ENCODE measurements at places on chromosomes 1 and 21.

DNA sequence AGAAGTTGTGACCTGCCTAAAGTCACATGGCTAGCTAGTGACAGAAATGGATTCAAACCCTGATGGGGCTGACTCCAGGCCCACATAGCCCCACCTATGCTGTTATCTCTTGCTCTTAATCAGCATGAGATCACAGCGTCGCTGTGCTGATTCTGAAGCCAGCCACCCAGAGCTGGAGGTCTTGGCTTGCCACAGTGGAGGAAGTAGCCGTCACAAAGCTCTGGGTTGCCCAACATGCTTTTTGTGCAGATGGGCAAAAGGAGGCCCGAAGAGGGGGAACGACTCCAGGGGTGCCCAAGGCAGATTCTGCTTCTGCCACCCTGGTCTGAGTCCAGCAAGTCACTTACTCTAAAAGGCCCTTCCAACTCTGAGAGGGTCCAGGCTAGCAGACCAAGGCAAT lies 14.7 kb upstream of the MFSD2A start:
- no peak for DNase-seq

DNA sequence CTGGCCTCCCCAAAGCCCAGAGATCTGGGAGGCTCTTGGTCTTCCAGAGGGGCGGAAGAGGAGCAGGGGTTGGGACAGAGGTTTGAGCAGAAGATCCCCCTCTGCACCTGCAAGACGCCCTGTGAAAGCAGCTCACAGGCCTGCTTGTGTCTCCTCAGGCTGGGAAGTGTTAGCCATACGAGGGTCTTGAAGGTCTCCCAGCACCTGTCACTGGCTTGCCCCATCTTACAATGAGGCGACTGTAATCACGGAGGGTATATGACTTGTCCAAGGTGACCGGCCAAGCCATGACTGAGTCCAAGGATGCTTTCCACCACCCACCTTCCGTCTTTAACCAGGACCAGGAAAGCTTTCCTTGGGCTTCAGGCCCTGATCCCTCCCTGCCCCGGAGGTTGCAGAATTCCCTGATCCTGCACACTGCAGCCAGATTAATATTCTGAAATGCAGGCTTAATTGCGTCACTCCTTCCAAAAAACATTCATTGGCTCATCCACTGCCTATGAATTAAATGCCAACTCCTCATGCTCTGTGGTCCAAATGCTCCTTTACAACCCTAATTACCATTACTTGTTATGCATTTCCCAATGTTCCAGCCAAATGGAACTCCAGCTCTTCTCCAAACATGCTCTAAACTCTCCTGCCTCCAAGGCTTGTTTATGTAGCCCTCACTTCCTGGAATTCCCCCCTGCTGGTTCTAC lies 64.0 kb downstream of the DDX20 start:
- no peak for DNase-seq

GRCh38 chr1:234244482-234244881 lies 128.8 kb upstream of the COA6 start:
- DNase-seq: no peak

DNA sequence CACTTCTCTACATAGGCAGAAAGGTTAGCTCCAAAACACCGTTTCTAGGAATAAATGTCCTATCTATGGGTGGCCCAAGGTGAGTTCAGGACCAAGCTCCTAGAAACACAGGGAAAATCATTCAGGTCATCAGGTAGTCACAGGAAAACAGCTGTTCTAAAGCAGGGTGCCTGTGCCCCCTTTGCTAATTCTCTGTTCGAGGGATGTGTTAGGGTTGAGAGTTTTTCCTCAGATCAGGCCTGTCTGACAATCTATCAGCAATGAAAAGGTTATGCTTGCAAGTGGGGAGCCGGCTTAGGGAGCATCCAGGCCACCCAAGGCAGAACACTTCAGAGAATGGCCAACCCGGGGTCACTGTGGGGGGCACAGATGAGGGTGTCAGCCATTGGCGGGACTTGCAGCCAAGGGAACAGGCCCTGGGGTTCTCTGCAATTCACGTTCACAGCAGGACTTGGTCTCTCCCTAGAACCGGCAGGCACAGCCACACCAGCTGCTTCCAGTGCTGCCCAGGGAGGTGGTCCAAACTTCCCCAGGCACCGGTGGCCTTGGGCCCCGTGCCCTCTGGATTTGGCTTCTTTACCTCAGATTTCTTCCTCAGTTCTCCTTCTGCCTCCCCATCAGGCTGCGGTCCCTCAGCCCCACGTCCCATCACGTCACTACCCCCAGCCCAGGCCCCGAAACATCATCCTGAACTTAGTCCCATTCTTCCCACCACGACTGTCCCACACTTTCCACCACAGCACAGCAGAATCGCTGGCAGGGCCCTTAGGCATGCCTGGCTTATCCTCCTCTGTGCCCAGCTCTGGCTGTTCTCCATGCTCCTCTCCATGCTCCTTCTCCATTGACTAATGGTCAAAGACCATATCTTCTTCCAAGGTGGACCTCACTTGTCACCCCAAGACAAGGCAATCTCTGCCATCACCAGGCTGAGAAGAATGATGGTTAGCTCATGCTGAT lies 11.0 kb downstream of the CD2 start:
- DNase-seq: no peak

GRCh38 chr1:210681158-210681557 lies 352.5 kb downstream of the HHAT start:
- no peak for DNase-seq

GRCh38 chr1:173383351-173383750 lies 93.8 kb upstream of the PRDX6 start:
- DNase-seq: no peak

GRCh38 chr1:32438136-32438535 lies 26.7 kb upstream of the ZBTB8B start:
- DNase-seq: no peak

DNA sequence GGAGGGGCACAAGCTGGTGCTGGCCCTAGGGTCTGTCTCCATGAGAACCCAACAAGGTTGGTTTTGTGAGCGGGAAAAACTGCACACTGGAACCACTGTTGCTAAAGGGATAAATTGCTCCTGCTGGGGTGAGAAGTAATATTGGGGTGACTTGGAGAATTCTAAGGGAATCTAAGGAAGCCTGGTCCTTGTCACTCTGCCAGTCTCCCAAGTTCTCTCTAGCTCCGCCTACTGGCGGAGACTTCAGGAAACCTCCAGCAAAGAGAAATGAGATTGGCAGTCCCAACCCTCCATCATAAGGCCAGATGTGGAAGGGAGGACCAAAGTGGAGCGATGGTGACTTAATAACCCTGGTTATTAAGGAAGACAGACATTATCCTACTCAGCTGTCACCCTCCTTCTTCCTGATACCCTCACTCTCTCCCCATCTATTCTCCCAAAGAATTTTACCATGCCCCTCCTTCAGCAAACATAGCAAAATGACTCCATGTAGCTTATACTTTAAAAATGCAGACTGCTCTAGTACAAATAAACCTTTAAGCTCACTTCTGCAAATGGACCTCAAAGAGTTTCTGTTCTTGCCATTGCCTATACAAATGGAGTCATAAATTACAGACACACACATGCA lies 2.7 kb downstream of the LCE1F start:
- no peak for DNase-seq

DNA sequence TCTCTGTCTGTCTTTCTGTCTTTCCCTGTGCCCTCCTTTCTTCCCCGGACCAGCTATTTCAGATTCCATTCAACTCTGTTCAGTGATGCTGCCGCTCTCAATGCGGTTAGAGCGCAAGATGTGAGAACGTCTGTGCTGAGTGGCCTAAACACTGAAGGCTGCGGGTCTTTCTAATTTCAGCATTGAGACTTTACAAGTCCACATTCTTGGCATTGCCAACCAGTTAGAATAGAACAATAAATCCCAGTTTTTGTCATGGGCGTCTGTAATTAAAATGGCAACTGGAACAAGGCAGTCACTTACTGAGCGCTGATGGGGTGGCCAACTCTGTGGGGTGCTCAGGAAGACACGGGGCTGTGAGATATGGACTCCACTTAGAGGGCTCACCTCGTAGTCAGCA lies 112.8 kb downstream of the DHRS3 start:
- DNase-seq: no peak

- DNase-seq: no peak
Observed at GRCh38 chr1:206002871-206003801, at the start of gene RAB7B. RAB7B (minus strand) TSS chr1:206003395; CDS start chr1:205994135, 9,260 bp downstream.

DNA sequence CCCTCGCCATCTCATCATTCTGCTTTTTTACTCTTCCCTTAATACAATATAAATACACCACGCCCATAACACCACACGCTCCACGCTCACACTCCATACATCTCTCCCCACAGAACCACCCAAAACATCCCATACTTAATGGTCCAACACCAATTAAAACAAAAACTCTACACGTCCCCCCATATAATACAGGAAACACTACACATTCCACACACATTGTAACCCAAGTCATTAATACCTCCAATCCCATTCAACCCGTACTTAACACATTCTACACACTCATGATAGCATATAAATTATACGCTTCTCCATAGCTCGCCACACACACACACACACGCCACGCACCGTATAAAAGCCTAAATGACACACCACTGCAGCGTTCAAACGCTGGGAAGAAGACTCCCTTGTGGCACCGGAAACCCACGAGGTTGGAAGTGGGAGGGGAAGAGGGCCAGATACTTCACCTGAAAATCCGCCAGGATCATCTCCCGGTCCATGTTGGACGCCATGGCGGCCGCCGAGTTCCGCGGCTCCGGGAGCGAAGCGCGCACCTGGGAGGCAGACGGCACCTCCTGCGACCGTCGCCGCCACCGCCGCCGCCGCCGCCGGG lies 659 bp downstream of the FAF1 start:
- DNase-seq: no peak

GRCh38 chr1:31444725-31445448 lies 31.9 kb downstream of the SERINC2 start:
- DNase-seq: no peak

- DNase-seq: peak; percentile 80
Observed at GRCh38 chr21:44939532-44940115, at the start of gene SLX9. SLX9 (plus strand) TSS chr21:44940029; CDS start chr21:44940058, 29 bp downstream.

DNA sequence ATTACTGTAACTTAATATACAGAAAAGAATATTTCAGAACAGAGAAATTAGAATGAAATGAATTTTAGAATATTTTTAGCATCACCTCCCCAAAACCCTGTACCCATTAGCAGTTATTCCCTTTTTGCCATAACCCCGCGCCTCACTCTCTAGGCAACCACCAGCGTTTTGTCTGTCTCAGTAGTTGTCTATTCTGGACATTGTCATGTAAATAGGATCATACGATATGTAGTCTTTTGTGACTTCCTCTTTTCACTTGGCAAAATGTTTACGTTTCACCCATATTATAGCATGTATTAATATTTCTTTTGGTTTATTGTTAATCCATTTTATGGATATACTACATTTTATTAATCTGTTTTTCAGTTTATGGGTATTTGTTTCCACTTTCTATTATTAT lies 24.9 kb downstream of the SOAT1 start:
- no peak for DNase-seq

GRCh38 chr1:218467101-218468072 lies 122.3 kb downstream of the TGFB2 start:
- DNase-seq: no peak

- no peak for DNase-seq
Observed at GRCh38 chr21:42360317-42360716, 6.0 kb downstream of the TFF1 start.

DNA sequence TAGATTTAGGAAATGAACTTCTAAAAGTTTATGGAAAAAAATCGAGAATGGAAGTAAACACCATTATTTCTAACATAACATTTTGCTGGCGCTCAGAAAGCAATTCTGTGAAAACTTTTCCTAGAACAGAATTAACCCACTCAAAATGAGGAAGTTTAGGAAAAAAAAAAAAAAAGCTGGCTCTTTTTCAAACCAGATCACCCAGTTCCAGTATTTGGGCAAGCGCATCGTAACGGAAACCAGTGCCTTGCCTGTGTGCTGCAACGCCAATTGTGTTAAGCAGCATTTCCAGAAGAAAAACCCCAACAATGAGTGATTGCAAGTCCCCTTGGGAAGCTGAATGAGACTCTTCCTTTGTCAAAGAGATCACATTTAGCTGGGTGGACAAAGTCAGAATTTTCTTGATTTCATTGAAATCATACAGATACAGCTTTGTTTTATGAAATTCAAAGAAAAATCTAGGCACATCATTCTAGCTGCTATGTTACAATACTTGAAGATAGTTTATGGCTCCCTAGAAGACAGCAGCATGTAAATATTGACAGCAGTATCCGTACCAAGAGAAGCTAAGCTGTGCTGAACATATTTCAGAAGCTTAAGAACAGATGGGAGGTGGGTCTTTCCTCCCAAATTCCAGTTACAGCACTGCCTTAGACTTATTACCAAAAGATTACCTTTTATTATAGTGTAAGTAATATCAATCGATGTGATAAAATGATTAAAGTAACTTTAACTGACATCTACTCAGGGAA lies 113.4 kb downstream of the ERG start:
- no peak for DNase-seq

- DNase-seq: no peak
Observed at GRCh38 chr1:55095095-55095494, 55.7 kb downstream of the PCSK9 start.

GRCh38 chr1:24022581-24023361 lies 42.6 kb upstream of the SRSF10 start:
- no peak for DNase-seq

DNA sequence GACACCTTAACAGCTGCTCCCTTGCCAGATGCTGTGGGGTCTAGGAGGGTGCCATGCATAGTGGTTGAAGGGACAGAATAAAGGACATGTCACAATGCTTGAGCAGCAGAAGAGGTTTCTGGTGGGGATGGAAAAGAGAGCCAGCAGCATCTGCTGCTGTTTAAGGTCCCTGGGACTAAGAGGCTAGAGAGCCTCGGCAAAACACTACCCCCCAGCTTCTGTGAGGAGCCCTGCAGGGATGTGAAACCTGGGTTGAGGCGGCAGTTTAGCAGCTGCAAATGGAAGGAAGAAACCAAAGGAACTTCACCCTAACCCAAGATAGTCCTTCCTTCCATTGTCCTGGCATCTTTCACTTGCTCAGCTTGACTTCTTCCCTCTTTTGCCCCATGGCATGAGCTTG lies 39.4 kb downstream of the PLXNA2 start:
- DNase-seq: no peak

DNA sequence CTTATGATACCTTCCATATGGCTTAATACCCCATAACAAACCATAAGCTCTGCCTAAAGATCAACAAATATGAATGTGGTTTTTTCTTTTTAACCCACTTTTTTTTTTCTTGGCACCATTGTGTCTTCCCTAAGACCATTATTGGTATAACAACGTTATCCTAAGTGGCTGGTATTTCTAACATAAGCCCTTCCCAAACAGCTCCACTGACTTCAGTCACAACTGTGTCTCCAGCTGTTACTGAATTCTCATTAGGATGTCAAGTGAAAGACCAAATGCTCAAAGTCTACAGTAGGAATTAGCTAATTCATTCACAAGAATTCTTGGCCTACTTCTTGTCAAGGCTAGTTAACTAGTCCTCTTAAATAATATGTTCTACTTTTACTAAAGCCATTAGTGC lies 4.2 kb upstream of the RXRG start:
- no peak for DNase-seq

DNA sequence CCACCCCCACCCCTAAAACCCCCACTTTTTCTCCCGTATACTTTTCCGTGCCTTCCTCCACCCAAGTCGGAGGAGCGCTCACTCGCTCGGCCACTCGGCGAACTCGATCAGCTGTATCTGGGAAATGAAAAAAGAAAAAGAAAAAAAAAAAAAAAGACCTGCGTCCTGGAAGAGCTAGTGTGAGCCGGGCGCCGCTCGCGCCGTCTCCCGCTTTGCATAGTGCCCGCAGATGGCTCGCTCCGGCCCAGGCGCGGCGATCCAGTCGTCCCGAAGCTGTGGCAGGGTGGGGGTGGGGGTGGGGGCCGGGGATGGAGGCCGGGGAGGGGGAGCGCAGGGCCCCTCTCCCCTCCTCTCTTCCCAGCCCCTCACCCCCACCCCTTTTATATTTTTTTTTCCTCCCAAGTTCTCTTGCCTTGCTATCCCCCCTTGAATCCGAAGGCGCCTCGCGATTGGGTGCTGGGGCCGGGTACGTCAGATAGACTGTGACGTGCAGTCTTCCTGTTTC lies 299 bp upstream of the PROX1 start:
- DNase-seq: no peak
